Karpas-422 (cell line): ENCODE measurements at places on chromosomes 5 and 9. TPM values are rescaled to one million over a fixed set of nuclear protein-coding genes. Genes with fewer than 3 reads are reported as not detected.
A peak's percentile ranks its signal among the peaks of the same experiment; 100 is the strongest.

Gene TAS2R1
- not detected in 2 replicates for total RNA-seq

Gene GPR151
- not detected in 2 replicates for total RNA-seq

Gene CFAP90
- total RNA-seq: not detected in 2 replicates

Gene TMEM171
- not detected in 2 replicates for total RNA-seq

Gene ELL2
- 0.32 and 0.48 TPM in 2 replicates for total RNA-seq

Gene ICE1
- 20.9 and 30.3 TPM in 2 replicates for total RNA-seq

Gene PCA3
- 0.19 TPM in 1 of 2 replicates, not detected in the other for total RNA-seq

- H3K36me3 ChIP-seq: no peaks in the 10 kb centered on the region
- peak overlapping the region; percentile 32; the same call in 1 of the 2 replicates for H3K27ac ChIP-seq
- no peaks in the 10 kb centered on the region for H3K27me3 ChIP-seq
- DNase-seq: no peak
- H3K4me1 ChIP-seq: peaks cover 63% of the 10 kb centered on the region
- no peak overlapping the region for H3K4me3 ChIP-seq
These were observed 255.2 kb downstream of the ARHGAP26 start for GRCh38 chr5:143025376-143025775.

DNA sequence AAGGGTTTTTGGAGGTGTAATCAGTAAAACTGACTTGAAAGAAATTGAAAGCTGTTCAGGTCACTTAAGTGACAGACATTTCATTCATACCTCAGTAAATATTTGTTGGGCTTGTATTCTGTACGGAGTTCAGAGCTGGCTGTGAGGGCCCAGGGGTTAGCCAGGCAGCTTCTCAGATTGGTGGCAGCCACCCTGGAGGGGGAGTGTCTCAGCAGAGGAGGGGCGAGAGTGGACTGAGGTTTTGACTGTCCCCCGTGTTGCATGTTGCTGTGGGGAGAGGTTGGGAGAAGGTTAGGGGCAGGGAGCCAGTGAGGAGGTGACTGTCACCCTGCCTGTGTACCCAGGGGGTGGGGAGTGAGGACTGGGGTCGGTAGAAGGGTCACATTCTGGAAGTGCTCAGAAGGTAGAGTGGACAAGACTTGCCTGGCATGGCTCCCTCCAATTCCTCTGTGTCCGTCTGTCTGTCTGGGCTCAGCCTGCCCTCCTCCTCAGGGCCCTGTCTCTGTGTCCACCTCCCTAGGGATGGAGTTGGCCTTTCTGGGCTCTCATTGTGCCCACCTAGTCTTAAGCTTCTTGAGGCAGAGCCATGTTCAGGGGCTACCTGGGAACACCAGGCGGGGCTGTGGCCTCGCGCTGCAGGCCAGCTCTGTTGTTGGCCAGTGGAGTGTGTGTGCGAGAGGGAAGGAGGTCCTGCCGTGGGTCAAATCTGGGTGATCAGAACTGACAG, 4.4 kb downstream of the PHF2 start:
- H3K4me1 ChIP-seq: peaks cover 22% of the 10 kb centered on the region
- no peak for DNase-seq
- H3K27ac ChIP-seq: no peak overlapping the region
- H3K27me3 ChIP-seq: no peaks in the 10 kb centered on the region
- no peak overlapping the region for H3K4me3 ChIP-seq
- H3K36me3 ChIP-seq: 0 out of 2 replicates have a peak, but pooled peaks cover 14% of the 10 kb centered on the region

DNA sequence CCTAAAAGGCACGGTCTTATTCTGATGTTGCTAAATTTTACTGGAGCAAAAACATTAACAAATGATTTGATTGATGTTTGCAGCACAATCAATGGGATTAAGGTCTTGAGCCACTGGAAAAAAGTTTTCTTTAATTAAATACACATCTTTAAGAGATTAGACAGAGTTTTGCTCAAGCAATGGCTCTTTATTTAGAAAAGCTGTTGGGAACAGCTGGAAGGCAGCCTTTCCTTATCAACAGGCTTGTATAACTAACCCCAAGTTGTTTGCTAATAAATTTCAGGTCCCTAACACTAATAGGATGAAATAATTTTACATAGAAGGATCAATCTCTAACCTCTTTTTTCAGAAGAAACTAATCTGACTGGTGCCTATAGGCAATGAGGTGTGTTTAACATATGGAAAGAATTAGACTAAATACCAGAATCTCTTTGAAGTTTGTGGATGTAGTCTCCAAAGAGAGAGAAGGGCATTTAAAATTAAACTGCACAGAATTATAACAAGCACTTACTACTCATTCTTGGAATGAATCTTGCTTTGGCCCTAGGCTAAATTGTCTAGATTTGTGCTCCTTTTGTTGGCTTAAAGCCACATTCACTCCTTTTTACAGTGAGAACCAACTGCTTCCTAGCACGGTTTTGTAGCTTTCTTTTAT, 67.3 kb upstream of the TNFAIP8 start:
- no peak overlapping the region for H3K4me3 ChIP-seq
- H3K27ac ChIP-seq: no peak overlapping the region
- no peaks in the 10 kb centered on the region; the same call in 1 of the 2 replicates for H3K36me3 ChIP-seq
- DNase-seq: no peak
- peaks cover 64% of the 10 kb centered on the region for H3K4me1 ChIP-seq
- no peaks in the 10 kb centered on the region for H3K27me3 ChIP-seq

- no peak for DNase-seq
- no peak overlapping the region for H3K4me3 ChIP-seq
- no peaks in the 10 kb centered on the region for H3K36me3 ChIP-seq
- H3K27me3 ChIP-seq: no peaks in the 10 kb centered on the region; the same call in 1 of the 2 replicates
These were observed 48.0 kb upstream of the OSMR start for GRCh38 chr5:38797838-38798237.

- no peak for DNase-seq
- H3K36me3 ChIP-seq: peaks cover 28% of the 10 kb centered on the region; the same call in 1 of the 2 replicates
- H3K4me1 ChIP-seq: no peaks in the 10 kb centered on the region
- H3K4me3 ChIP-seq: no peak overlapping the region
- no peaks in the 10 kb centered on the region for H3K27me3 ChIP-seq
- H3K27ac ChIP-seq: no peak overlapping the region
These were observed 81.3 kb downstream of the SMARCA2 start for GRCh38 chr9:2096376-2096970.

DNA sequence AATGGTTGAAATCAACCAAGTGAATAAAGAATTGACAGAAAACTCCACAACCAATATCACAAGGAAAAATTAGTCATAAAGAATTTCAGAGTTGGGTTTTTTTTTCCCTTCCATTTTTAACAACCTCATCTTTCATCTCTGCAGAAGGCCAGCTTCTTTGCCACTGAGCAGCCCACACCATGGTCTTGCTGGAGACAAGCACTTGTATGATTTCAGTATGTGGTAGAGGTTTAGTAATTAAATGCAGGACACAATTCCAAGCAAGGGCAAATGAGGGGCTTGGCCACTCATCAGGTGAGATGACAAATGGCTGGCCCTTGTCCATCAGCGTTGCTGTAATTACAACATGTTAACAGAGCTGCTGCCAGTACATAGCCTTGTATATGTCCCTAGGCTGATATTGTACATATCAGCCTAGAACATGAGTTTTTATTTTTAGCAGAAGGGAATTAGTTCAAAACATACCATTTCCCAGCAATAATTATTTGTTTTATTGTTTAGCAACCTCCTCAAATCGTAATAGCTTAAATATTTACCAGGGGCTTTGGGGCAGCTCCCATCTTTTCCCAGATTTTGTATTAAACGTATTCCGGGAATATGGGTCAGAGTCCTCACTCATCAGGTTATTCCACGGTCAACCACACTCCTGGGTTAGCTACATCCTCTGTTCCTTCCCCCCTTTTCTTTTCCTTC, 5.0 kb upstream of the C9 start:
- no peaks in the 10 kb centered on the region for H3K36me3 ChIP-seq
- no peak overlapping the region for H3K4me3 ChIP-seq
- H3K27me3 ChIP-seq: no peaks in the 10 kb centered on the region
- no peaks in the 10 kb centered on the region for H3K4me1 ChIP-seq

GRCh38 chr5:159915904-159916840, at the start of gene ADRA1B:
ADRA1B (plus strand) TSS chr5:159916482; CDS start chr5:159916906, 424 bp downstream.
- H3K4me1 ChIP-seq: no peaks in the 10 kb centered on the region
- H3K27me3 ChIP-seq: no peaks in the 10 kb centered on the region
- H3K4me3 ChIP-seq: no peak within 1 kb of the TSS
- no peaks in the 10 kb centered on the region for H3K36me3 ChIP-seq

- no peak for DNase-seq
- no peaks in the 10 kb centered on the region for H3K27me3 ChIP-seq
- no peak overlapping the region for H3K27ac ChIP-seq
- no peaks in the 10 kb centered on the region for H3K36me3 ChIP-seq
- no peak overlapping the region for H3K4me3 ChIP-seq
These were observed 75.8 kb upstream of the PCSK5 start for GRCh38 chr9:75814667-75815066.

- DNase-seq: peak; percentile 47
- peak overlapping the region; percentile 69 for H3K27ac ChIP-seq
- peaks cover 8% of the 10 kb centered on the region; the same call in 1 of the 2 replicates for H3K36me3 ChIP-seq
- peaks cover 25% of the 10 kb centered on the region for H3K4me1 ChIP-seq
- no peaks in the 10 kb centered on the region for H3K27me3 ChIP-seq
- peak overlapping the region; percentile 96 for H3K4me3 ChIP-seq
These were observed 707 bp upstream of the ZFYVE16 start for GRCh38 chr5:80406980-80407734.

- H3K36me3 ChIP-seq: peaks cover 58% of the 10 kb centered on the region; the same call in 1 of the 2 replicates
- no peak overlapping the region for H3K4me3 ChIP-seq
- H3K27me3 ChIP-seq: no peaks in the 10 kb centered on the region
- no peak for DNase-seq
- no peaks in the 10 kb centered on the region for H3K4me1 ChIP-seq
- H3K27ac ChIP-seq: no peak overlapping the region
These were observed 71.6 kb downstream of the SETX start for GRCh38 chr9:132283165-132283564.

DNA sequence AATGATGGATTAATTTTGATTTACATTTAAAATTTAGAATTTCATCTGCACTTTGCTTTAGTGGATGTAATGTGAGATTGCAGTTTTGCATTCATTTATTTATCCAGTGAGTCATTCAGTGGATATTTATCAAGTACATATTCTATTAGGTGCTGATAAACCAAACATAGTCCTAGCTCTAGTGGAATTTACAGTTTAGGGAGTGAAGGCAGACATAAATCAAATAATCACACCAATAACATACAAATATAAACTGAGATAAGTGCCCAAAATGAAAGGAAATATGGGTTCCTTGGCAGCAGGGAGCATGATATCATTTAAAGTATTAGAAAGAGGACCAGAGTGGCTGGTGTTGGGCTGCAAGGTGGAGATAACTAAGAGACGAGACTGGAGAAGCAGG, 14.7 kb upstream of the NIPBL start:
- no peak for DNase-seq
- no peaks in the 10 kb centered on the region for H3K4me1 ChIP-seq
- no peaks in the 10 kb centered on the region for H3K36me3 ChIP-seq
- H3K27ac ChIP-seq: no peak overlapping the region
- no peak overlapping the region for H3K4me3 ChIP-seq
- H3K27me3 ChIP-seq: no peaks in the 10 kb centered on the region

DNA sequence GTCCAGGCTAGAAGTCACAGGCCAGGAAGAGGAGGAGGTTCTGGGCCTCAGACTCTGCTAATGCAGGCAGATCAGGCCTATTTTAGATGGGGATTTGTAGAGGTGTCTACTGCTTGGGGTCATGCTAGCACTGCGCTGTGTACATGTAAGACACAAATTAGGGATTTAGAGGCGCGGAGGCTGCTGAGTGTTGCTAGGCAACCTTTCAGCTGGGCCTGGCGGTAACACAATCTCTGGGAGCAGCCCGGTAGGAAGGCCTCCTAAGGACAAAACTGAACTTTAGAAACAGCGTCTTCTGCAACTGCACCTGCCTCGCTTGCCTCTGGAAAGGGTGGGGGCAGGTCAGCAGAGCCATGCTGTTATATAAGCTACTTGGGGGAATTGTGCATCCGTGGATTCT, 147.9 kb downstream of the MACROH2A1 start:
- H3K4me1 ChIP-seq: no peaks in the 10 kb centered on the region
- H3K36me3 ChIP-seq: no peaks in the 10 kb centered on the region
- H3K27ac ChIP-seq: no peak overlapping the region

DNA sequence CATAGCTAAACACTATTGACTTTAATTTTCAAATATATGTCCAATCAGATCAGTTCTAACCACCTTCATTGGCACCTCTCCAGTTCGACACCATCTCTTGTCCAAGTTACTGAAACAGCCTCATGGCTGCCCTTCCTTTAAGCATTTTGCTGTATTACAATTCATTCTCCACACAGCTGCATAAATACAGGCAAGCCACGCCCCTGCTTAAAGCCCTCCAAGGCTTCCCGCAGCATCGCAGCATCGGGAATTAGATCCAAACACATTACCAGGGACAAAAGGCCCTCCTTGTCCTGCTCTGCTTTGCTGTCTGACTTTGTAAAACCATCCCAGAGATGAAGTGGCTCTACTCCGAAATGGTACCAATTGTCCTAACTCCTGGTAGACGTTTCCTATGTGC, 75.1 kb upstream of the RAI14 start:
- H3K27ac ChIP-seq: no peak overlapping the region
- no peaks in the 10 kb centered on the region for H3K36me3 ChIP-seq
- no peaks in the 10 kb centered on the region for H3K4me1 ChIP-seq
- H3K27me3 ChIP-seq: no peaks in the 10 kb centered on the region
- no peak for DNase-seq
- H3K4me3 ChIP-seq: no peak overlapping the region
